ENCODE measurements at places on chromosomes 6 and 20.

GRCh38 chr6:21666853-21667681, 73.5 kb downstream of the SOX4 start:
- DNase-seq: no peak

GRCh38 chr6:10411971-10412460, 2.9 kb downstream of the TFAP2A start:
- DNase-seq: no peak

DNA sequence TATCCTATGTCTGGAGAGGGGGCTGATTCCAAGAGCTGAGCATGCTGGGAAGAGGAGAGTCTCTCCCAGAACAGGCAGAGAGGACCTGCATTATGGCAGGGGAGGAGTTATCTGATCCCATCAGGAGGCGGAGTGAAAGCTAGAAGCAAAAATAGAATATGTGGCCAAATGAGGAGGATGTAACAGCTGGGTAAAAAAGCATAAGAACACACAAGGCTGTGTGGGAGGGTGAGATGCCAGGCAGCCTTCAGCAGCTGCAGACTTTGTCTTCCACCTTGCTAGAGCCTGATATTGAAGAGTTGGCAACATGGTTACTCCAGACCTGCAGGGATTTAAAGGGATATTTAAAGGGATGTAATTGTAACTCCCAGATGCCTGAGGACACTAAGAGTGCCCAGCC, 167.1 kb downstream of the PTPRT start:
- DNase-seq: no peak

DNA sequence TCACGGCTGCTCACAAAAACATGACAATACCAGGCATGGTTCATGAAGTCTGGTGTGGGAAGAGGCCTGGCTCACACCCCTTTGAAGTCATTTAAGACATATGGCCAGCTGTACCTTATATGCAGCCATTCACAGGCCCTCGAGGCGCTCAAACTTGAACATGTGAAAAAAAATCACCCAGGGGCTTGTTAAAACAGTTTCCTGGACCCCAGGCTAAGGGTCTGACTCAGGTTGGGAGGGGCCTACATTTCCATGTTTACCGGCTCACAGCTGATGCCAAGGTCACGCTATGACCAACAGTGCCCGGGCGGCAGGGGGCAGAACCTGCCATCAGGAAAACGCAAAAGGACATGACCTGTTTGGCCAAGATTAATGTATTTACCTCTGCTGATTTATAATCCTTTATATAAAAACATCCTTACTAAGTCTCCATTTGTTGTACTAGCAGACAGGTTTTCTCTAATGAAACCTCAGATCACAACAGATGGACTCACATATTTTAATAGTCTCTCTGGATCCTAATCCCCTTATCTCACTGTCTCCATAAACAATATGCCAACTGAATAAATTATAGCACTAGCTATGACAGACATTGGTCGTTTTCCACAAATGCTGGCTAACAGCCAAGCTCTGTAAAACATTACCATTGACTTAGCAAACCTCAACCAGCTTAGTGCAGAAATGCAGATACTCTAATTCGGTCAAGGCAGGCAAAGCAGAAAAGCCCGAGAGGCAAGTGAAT, 19.9 kb downstream of the EZR start:
- DNase-seq: peak; percentile 69

- no peak for DNase-seq
These were observed 17.3 kb downstream of the NAA20 start for GRCh38 chr20:20034486-20034885.

DNA sequence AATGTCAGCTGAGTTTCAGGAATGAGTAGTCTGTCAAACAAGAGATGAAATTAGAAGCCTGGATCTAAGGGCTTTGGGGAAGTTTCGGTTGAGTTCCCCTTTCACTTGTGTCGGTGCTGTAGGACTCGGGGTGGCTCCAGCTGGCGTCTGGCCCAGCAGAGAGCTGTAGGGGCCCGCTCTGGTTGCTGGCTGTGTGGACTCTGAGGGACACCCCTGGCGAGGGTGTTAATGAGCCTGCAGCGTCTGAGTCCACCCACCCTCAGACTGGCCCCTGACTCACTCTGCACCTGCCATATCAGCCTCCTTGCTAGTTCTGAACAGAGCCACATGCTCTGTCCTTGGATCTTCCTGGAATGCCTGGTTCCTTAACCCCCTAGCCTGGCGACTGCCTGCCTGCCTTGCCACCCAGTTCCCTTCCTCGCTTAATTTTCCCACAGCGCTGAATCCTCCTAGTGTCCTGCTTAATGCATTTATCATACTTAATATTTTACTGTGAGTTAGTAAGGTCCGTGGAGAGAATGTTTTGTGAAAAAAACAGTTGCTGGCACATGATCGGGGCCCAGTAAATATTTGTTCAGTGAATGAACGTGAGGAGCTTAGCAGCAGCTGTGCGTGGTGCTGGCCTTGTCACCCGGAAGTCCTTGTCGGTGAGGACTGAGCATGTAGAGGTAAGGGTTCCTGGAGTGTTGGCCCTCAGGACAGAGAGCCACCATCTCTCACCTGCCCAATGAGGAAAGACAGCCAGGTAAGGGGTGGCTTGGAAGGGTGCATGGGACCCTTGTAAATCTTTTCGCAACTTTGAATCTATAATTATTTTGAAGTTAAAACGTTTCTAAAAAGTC, 1.6 kb downstream of the DNAJC5 start:
- peak; percentile 50 for DNase-seq

- no peak for DNase-seq
These were observed 17.2 kb downstream of the CHMP4B start for GRCh38 chr20:33828326-33828844.
